D721Med (cell line): ENCODE measurements at places on chromosomes 1 and 21.

DNA sequence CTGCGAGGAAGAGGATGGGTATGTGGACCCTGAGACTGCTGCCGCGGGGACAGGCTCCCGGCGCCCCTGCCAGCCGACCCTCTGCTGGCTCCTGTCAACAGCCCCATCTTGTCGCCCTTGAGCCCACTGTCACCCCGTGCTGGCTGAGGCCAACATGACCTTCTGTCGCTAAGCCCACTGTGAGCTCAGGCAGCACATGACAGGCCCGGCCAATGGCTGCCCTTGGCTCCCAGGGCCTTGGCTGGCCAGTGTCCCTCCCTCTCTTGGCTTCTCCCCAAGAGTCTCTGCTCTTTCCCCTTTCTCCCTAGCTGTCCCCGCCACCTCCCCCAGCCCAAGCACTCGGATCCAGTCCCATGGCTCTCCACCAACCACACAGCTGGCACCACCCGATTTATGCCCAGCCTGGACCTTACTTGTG, 3.5 kb downstream of the PEX10 start:
- no peak for DNase-seq

DNA sequence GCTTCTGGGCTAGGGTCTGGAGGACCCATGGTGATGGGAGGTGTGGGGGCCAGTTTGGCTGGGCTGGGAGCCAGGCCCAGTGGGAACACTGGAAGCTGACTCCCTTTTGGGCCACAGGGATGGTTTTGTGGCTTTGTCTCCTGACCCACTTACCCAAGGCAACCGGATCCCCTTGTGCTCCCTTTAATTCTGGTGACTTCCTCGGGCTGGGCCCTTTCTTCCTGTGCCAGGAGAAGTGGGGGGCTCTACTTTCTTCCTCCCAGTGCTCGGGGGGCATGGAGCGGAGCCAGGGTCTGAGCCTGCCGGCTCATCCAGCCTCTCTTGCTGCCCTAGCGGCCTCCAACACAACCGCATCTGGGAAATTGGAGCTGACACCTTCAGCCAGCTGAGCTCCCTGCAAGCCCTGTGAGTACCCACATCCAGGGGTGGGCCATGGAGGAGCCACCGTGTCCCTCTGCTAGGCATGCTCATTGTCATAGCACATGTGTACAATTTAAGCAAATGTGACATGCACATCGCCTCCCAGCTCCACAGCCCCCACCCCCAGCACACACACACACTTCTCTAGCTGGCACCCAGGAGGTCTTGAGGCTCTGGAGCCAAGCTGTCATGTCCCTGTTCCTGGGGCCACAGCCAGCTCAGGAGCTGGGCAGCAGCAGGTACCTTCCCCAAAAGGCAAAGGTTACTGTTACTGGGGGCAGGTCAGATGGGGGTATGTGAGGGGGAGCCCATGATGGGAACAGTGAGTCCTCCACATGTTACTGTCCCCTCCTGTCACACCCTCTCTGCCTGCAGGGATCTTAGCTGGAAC, 35.0 kb downstream of the UBE2T start:
- no peak for DNase-seq

- DNase-seq, result no peak
These were observed 510.1 kb upstream of the CXADR start for GRCh38 chr21:17002594-17003257.

DNA sequence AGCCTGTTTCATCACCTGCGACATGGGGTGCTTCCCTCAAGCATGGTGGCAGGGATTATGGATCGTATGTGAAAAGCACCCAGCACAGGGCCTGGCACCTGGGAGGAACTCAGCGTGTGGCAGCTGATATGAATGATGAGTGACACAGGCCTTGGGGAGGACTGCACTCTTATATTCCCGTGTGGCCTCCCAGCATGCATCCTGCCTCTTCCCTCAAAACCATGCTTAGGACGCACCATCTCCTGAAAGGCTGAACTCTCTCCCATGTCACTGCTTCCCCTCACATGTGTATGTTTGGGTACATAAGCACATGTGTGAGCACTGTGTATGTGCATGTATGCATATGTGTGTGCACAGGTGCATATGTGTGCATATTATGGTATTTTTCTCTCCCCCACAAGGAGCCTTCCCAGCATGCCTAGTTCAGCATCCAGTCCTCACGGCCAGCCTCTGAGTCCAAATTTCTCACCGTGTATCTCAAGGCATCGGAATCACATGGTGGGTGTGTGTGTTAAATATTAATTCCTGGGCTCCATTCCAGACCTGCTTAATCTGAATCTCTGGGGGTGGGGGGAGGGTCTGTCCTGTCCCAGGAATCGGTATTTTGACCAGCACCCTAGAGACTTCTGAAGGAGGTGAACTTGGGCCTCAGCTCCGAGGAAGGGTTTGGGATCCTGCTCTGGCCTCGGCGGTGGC, 12.8 kb downstream of the MYOM3 start:
- DNase-seq, result no peak

GRCh38 chr21:9735421-9735961, 785.9 kb upstream of the TPTE start:
- no peak for DNase-seq

- no peak for DNase-seq
These were observed 29.6 kb upstream of the RGS1 start for GRCh38 chr1:192545896-192546521.

DNA sequence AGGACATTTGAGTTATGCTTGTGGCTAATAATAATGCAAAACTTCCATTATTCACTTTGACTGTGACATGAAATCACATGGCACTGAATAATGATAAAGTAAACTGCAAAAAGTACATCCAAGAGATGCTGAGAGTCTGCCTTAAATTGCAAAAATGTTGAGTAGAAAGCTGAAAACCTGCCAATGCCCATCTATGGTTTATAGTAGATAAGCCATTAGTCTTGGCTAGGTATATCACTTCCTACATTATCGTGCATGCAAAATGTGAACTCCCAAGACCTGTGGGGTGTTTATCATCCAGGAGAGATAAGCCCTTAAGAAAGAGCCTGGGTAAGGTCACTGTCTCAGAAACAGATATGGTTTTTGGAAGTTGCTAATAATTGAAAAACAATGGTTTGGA, 208.7 kb upstream of the DPYD start:
- DNase-seq, result no peak
